ENCODE measurements at places on chromosomes 16 and 17. TPM values are rescaled to one million over a fixed set of nuclear protein-coding genes. Genes with fewer than 3 reads are reported as not detected.

ZSCAN10 gene
- total RNA-seq = not detected

TMEM88 gene
- 0.65 TPM for total RNA-seq

ASIC2 gene
- 2.1 TPM for total RNA-seq

TLCD3A gene
- total RNA-seq = 21.6 TPM

TMEM238L gene
- total RNA-seq = not detected

SMARCE1 gene
- 70.5 TPM for total RNA-seq

BCL6B gene
- 0.05 TPM for total RNA-seq

ACSM5 gene
- total RNA-seq = 6.7 TPM

P2RX1 gene
- not detected for total RNA-seq

CBX2 gene
- total RNA-seq = 1.5 TPM

DDX52 gene
- 64.4 TPM for total RNA-seq

KRT9 gene
- not detected for total RNA-seq

KRTAP3-2 gene
- not detected for total RNA-seq

KRTAP4-6 gene
- not detected for total RNA-seq

ZPBP2 gene
- not detected for total RNA-seq

TNFRSF13B gene
- not detected for total RNA-seq

MYO15B gene
- total RNA-seq = 3.8 TPM

EXOSC6 gene
- total RNA-seq = 28.0 TPM

BRICD5 gene
- 1.7 TPM for total RNA-seq

AANAT gene
- total RNA-seq = 0.10 TPM

EVI2A gene
- not detected for total RNA-seq

NCOR1 gene
- total RNA-seq = 47.2 TPM

PITPNM3 gene
- total RNA-seq = 2.3 TPM

IGF2BP1 gene
- total RNA-seq = 0.45 TPM

CTRB1 gene
- total RNA-seq = not detected

ITGAX gene
- 0.05 TPM for total RNA-seq

KLHL11 gene
- total RNA-seq = 39.7 TPM

CCDC102A gene
- 27.3 TPM for total RNA-seq

COQ7 gene
- total RNA-seq = 28.1 TPM

KIF2B gene
- total RNA-seq = not detected

ARHGDIA gene
- 237 TPM for total RNA-seq

ZNF624 gene
- 7.1 TPM for total RNA-seq

GNG13 gene
- total RNA-seq = not detected

ACSM3 gene
- total RNA-seq = 8.5 TPM
